ENCODE measurements at places on chromosomes 11 and 22. TPM values are rescaled to one million over a fixed set of nuclear protein-coding genes. Genes with fewer than 3 reads are reported as not detected.

The DGAT2 gene
- 2.4 TPM for polyA plus RNA-seq

The PPFIA1 gene
- 27.6 TPM for polyA plus RNA-seq

The PHOX2A gene
- polyA plus RNA-seq: not detected

The PKDREJ gene
- 0.01 TPM for polyA plus RNA-seq

The RTN4R gene
- 2.5 TPM for polyA plus RNA-seq

The SYT13 gene
- not detected for polyA plus RNA-seq

The MN1 gene
- 2.2 TPM for polyA plus RNA-seq

The SSRP1 gene
- polyA plus RNA-seq: 64.3 TPM

The ST14 gene
- polyA plus RNA-seq: 45.8 TPM

The TBX10 gene
- not detected for polyA plus RNA-seq

All from keratinocyte (primary cell).